ENCODE measurements at places on chromosomes 7 and 10.
A peak's percentile ranks its signal among the peaks of the same experiment; 100 is the strongest.

DNA sequence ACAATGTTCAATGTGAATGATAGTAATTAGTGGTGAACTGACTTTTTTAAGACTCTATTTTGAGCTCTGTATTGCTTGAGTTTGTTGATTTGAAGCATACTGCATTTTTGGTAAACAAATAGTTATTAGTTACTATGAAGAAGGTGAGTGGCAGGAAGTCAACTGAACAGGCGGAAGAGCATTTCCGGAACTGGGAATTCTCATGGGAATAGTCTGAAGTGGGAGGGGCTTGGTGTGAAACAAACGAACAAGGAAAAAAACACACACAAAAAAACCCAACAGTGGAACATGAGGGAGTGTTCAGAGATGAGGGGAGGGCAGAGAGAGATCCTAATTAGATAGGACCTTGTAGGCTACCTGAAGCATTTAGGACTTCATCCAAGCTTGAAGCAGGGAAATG is 43.9 kb upstream of the C1QL3 start:
- DNase-seq: no peak

- no peak for DNase-seq
Observed at GRCh38 chr10:5163487-5163886, 21.5 kb downstream of the AKR1C8 start.

GRCh38 chr10:34474555-34475273 is 340.4 kb downstream of the PARD3 start:
- DNase-seq: no peak

DNA sequence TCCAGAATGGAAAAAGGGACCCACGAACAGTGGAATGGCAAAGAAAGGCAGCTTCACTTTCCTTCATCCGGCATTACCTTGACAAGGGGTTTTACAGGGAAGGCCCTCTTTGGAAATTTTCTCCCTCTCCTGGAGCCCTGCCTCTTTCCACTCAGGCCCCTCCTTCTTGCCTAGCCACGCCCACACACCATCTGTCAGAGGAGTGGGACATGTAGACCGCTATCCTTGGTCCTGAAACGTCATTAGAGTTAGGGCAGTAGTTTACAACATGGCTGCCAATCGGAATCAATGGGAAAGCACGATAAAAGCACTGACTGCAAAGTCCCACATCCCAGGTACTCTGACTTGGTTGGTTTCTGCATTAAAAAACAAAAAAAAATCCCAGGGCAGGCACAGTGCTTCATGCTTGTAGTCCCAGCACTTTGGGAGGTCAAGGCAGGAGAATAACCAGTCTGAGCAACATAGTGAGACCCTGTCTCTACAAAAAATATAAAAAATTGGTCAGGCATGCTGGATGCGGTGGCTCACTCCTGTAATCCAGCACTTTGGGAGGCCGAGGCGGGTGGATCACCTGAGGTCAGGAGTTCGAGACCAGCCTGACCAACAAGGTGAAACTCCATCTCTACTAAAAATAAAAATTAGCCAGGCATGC is 96.4 kb downstream of the MARCHF5 start:
- DNase-seq: no peak

DNA sequence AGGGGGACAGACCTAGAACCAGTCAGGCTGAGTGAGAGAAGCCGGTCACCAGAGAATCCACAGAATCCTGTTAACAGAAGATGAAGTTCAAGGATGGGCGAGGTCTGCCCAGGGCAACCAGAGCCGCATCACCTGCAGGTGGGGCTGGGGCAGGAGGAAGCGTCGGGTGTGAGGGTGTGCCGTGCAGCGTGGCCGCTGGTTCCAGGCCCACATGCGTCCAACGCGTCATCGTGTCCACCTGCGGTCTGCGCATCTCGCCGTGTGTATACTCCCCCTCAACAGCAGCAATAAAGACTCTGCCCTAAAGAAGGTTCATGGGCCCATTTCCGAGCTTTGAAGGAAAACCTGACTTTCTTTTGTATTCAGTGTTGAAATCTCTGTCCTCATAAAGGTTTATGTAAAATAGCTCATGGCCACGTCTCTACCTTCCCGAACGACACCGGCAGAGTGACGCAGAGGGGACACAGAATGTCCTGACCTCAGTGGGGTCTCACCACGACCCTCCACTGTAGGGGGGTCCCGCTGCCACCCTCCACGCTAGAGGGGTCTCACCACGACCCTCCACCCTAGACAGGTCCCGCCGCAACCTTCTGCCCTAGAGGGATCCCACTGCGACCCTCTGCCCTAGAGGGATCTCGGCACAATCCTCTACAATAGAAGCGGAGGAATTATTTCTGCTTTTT is 446.9 kb downstream of the PTPRN2 start:
- no peak for DNase-seq

- DNase-seq: no peak
Observed at GRCh38 chr7:40721342-40721949, 586.6 kb downstream of the SUGCT start.

- no peak for DNase-seq
Observed at GRCh38 chr10:112775381-112775780, 174.7 kb upstream of the TCF7L2 start.

DNA sequence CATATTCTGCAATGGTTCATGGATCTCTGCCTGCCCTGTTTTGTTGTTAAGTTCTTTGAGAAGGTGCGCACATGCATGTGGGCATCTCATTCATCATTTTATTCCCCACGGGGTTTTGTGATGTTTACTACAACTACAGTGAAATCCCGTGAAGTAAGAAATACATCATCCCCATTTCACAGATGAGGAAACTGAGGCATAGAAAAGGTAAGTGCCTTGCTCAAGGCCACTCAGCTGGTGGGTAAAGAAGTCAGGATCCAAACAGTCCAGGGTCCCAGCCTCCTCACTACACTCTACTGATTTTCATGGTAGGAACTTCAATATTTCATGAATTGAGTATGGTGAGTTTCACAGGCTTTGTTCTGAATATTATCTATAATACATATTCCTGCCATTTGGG is 72.6 kb downstream of the CYP26A1 start:
- no peak for DNase-seq

- no peak for DNase-seq
Observed at GRCh38 chr7:11332865-11333228, 359.2 kb downstream of the PHF14 start.

- DNase-seq: peak; percentile 64
Observed at GRCh38 chr10:116787893-116788665, 45.7 kb upstream of the HSPA12A start.

- no peak for DNase-seq
Observed at GRCh38 chr10:71338728-71339495, 19.9 kb downstream of the SLC29A3 start.

GRCh38 chr7:71182438-71182935 is 50.5 kb downstream of the GALNT17 start:
- DNase-seq: no peak

GRCh38 chr7:124071843-124072242 is 39.0 kb upstream of the TMEM229A start:
- DNase-seq: no peak

DNA sequence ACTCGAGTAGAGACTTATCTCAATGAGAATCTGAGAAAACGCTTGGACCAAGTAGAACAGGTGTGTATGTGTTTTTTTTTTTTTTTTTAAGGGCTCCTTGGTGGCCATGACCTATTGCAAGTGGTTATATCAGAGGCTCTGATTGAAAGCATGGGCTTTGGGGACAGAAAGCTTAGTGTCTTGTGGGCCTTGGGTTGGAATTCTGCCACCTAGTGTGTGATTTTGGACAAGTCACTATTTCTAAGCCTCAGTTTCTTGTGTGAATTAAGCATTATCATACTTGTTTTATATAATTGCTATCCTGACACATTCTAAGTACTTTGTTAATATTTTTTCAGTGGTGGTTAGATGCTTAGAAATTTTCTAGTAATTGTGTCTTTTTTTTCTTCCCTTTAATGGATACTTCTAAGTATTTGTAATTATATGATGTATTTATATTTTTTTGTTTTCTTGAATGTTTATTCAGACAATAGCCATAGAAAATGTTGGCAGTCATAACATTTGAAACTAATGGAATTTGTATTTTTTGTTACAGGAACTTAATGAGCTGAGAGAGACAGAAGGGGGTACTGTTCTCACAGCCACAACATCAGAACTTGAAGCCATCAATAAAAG is 33.1 kb downstream of the SMC3 start:
- peak; percentile 32 for DNase-seq

GRCh38 chr10:18261063-18261610 is 120.9 kb downstream of the CACNB2 start:
- DNase-seq: no peak

Measured in CD4-positive, alpha-beta T cell treated with Interleukin-4 for 1 hour (primary cell).